Epithelial cell of prostate (primary cell): ENCODE measurements at places on chromosomes 12 and 14.

DNA sequence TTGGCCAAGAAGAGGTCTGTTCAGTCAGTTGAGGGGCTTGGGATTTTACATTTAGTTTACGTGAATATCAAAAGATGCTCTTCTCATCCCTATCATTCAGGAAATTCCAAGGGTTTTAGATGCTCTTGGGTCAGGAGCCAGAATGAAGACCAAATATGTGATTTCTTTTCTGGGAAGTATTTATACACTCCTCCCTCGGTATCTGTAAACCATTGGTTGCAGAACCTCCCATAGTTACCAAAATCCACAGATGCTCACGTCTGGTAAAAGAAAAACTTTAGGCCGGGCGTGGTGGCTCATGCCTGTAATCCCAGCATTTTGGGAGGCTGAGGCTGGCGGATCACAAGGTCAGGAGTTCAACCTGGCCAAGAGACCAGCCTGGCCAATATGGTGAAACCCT lies 75.9 kb downstream of the TNFAIP2 start:
- no peak for DNase-seq

DNA sequence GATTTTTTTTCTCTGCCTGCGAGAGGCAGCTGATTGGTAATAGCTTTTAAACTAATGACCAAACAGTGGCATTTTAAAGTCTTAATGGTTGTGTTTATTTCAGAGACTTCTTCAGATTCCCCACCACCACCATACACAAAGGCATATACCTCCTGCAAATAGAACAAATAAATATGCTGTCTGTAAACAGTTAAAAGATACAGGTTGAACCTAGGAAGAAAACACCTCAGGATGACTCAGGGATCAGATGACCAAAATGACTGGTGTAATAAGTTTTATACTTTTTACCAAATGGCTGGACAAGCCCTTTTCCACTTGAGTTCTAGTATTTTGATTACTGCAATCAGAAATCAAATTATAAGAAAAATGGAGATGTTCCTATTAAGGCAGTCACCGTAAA lies 364.1 kb downstream of the PAWR start:
- DNase-seq, result no peak

DNA sequence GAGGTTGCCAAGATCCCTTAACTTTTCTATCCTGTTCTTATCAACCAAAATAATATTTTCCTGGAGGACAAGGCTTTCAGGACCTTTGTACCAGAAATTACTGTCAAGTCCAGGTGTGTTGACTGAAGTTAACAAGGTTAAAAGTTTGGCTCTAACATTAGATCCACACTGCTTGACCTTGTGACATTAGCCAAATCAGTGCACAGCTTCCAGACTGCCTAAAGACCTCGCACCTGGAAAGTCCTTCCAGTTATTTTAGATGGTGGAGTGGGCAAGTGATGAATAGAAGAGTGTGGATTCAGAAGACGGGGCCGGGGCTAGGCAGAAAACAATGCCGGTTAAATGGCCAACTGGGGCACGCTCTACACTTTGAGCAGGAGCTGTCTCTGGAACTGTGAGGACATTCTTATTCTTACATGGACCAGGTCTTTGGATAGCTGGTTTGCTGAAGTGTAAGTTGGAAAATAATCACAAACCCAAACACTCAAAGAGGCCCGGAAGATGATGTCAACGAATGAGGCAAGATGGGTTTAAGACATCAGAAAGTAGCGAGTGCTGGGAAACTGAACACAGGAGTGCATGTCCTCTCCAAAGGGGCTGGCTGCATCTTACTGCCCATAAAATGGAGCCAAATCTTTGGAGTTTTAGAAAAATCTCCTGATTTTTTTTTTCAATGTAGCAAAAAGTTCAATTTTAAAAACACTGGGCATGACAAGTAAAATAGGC lies 56.3 kb downstream of the NIN start:
- no peak for DNase-seq

DNA sequence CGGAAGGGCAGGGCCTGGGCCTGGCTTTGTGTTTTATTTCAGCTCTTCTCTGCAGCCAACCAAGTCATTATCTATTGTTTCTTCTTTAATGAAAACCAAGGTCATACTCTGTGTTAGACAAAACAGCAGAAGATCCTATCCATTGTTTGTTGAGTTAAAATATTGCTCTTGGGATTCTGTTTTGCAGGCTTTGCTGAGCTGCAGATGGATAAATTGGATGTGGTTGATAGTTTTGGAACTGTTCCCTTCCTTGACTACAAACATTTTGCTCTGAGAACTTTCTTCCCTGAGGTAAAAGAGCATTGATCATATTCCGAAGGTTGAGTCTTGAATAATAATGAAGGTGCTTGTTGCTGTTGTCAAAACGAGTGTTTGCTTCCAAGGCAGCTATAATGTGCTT lies 106.6 kb downstream of the PLXNC1 start:
- no peak for DNase-seq

DNA sequence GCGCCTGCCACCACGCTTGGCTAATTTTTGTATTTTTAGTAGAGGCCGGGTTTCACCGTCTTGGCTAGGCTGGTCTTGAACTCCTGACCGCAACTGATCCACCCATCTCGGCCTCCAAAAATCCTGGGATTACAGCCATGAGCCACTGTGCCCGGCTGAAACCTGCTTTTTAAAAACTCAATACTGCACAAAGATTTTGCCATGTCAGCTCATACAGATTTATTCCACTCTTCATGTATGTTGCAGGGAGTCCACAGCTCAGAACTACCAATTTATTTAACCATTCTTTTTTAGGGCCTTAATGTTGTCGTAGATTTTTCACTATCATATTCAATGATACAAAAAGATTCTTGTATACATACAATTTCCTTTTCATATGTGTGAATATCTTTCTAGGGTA lies 20.0 kb downstream of the ZCCHC8 start:
- DNase-seq, result no peak

GRCh38 chr12:62784576-62784975 lies 150.4 kb downstream of the PPM1H start:
- DNase-seq, result no peak

DNA sequence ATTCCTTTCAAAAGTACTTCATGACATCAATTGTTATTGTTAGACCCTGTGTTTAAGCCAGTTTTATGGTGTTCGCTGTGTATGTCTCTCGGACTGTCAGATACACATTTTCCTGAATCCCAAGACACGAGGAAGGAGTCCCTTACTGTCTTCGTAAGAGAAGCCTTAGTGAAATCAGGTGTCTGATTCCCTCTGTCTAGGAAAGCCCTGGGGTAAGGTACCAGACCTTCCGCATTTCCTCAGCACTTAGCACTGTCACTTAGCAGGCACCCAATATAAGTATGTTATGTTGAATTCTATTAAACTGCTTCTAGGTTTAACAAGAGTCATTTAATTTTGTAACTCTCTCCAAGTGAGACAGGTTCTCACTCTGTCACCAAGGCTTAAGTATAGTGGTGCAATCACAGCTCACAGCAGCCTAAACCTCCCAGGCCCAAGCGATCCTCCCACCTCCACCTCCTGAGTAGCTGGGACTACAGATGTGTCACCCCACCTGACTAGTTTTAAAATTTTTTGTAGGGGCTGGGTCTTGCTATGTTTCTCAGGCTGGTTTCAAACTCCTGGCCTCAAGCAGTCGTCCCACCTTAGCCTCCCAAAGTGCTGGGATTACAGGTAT lies 111.0 kb downstream of the BBS10 start:
- DNase-seq, result peak; percentile 34

GRCh38 chr14:76267322-76268046 lies 108.5 kb upstream of the ESRRB start:
- no peak for DNase-seq

GRCh38 chr12:92601680-92602079 lies 101.1 kb upstream of the PLEKHG7 start:
- no peak for DNase-seq

DNA sequence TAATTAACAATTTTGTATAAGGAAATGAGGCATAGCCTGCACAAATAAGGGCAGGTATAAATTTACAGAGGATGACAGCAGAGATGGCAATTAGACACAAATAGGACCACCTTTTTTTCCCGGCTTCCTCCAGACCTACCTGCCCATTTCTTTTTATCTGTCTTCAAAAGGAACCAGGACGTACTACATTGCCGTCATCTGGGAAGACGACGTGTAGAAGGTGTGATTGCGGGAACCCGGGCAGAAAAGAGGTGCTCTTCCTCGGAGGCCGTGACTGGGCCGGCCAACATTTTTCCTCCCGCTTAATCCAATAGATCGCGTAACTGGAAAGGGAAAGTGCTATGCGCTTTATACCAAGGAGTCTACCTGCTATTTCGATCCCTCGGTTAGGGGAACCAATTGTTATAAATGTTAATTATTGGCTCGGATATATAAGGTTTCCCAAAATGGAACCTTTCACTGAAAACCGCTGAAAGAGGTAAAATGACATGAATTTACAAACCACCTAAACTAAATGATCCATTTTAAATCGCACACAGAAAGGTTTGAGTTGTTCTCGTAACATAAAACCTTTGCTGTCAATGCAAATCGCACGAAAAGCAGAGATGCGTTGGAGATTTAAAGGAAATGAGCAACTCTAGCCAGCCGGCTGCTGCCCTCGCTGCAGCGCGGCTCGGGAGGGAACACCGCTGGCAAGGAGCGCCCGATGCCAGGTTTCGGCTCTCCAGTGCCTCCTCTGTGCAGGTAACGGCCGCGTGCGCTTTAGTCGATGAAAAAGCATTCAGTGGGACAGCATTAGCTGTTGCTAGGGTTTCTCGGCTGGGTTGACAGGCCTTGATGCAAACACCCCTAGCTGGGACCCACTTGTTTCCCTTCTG lies 2.8 kb upstream of the SIX1 start:
- no peak for DNase-seq

- peak; percentile 50 for DNase-seq
Measured at GRCh38 chr12:7450667-7451066, 6.7 kb upstream of the CD163L1 start.

GRCh38 chr14:100440758-100441203 lies 117.6 kb downstream of the SLC25A47 start:
- no peak for DNase-seq

- no peak for DNase-seq
Measured at GRCh38 chr12:19196959-19197630, 67.6 kb downstream of the PLEKHA5 start.

DNA sequence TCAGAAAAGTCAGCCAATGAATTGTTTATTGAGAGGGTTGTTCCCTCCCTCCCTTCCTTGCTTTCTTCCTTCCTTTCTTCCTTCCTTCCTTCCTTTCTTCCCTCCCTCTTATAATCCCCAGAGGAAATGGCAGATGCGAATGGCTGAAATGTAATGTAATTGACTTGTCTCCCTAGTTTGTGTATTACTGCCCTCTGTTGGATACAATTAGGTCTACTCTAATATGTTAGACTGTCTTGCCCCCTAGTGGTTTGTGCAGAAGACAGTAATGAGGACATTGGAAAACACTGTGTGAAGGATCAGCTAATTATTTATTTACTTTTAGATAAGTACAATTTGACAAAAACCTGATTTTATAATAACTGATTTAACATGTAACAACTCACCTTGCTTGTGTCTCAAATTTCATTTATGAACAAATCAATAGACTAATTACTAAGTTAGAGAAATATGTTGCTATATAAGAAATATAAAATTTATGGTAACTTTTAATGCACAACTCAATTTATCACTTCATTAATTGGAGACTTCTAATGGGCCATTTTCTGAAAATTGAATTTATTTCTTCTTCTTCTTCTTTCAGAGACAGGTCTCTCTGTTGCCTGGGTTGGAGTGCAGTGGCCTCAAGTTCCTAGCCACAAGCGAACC lies 229.8 kb upstream of the LRIG3 start:
- DNase-seq, result peak; percentile 27

GRCh38 chr12:23028158-23028802 lies 403.3 kb downstream of the ETNK1 start:
- no peak for DNase-seq

DNA sequence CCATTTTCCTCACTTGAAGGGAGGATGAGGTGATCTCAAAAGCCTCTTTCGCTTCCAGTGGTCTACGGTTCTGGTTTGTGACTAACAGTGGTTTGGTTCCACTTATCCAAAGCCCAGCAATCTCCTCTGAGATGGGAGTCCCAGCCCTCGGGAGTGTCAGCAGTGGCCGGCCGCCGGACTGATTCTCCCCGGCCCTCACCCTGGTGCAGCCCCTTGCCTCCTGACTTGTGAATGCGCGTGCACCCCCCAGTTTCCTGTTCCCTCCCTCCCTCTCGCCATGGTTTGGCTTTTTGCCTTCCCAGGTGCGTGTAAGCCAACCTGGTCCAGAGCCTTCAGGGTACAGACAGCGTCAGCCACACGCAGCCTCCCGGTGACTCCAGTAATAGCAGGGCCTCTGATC lies 74.5 kb downstream of the B4GALNT3 start:
- DNase-seq, result no peak

DNA sequence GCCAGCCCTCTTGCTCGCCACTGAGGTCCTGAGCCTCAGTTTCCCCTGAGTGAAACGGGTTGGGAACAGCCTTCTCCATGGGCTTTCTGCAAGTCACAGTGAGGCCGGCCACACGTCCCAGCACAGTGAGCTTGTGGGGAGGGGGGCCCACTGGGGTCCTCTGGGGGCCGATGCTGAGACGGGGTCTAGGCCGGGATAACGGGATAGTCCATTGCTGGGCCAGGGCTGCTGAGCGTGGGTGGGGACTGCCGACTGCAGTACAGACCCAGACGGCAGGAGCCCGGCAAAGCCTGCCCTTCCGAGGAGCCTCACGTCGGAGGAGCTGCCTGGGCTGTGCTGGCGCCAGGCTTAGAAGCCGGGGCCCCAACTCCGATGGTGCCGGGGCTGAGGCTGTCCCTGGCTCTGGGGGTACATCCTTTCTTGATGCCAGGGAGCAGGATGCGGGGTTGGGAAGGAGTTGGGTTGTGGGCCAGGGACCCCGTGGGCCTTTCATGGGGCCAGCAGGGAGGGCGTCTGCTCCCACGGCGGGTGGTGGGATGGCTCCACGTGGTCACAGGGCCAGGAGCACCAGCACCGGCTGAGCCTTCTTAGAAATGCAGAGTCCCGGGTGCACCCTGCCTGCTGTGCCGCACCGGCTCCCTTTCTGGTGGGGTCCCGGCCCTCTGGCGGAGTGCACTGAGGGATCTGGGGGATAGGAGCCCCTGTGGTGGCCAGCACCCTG lies 24.2 kb downstream of the NOC4L start:
- DNase-seq, result no peak

DNA sequence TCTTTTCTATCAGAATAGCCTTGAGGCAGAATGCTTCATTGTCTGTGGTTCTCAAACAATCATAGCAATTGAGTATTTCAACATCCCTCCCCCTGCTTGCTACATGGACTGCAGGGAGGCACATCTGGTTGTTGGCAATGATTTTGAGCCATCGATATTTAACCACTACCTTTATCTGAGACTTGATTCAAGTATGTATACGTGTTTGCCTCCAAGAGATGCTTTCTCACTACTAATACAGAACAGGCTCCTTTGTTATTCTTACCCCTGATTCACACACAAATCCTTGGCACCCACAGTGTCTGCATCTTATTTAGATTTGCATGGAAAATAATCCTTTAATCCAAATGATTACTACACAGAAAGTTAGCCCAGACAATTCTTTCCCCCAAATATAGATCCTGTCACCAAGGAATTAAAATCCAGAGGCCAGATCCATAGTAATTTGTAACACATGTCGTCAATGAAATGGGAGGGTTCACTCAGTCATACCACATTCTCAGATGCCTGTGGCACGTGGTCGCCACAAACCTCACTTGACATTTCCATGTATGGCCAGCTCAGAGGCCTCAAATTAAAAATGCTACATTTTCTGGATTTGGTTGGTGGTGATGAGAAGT lies 199.3 kb downstream of the ITPR2 start:
- no peak for DNase-seq

GRCh38 chr14:105980224-105980623 lies 453.8 kb downstream of the TMEM121 start:
- DNase-seq, result no peak

GRCh38 chr12:101714877-101715444 lies 17.5 kb downstream of the CHPT1 start:
- DNase-seq, result no peak
